ENCODE measurements at places on chromosomes 16 and 17.

DNA sequence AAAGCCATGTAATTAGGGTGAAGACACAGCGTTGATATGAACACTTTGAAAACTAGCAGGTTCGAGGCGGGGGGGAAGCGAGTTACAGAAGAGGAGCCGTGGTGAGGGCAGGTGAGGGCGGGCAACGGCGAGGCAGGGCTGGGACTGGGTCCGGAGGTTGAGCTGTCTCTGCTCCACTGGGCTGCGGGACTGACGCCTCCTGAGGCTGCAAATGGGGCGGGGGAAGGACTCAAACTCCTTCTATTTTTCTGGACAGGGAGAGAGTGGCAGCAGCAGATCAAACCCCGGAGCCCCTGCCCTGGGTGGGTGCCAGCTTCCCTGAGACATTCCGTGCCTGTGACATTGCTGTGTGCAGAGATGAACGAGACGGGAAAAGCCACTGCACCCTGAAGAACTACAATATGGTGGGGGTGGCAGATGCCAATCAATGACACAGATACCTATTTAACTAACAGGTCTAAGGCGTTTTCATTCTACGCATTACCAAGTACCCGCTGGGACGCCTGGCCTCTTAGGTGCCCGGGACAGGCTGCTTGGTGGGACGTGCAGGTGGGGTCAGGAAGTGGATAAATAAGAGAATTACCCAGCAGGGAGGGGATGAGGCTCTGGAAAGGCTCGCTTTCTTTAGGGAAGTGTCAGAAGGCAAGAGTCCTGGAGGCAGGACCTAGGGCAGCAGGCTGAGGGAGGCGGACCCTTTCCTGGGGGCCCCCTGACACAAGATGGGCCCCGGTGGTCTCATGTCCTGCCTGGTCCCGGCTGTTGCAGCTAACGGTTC, 30.4 kb downstream of the RPH3AL start:
- no peak for DNase-seq

DNA sequence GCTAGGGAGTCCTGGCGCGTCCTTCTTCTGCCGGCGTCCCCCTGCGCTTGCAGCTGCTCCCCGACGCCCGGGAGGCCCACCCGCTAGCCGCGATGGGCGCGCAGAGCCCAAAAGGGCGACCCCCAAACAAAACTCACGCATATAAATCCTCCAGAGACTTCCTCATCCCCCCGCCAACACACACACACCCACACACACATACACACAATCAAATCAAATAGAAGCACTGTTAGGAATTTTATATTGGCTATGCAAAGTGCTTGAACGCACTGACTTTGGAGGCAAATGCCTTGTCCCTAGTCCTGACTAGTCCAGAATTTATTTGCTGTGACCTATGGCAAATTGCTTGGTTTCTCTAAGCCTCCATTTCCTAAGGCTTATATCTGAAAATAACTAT, 23.8 kb upstream of the CRYM start:
- no peak for DNase-seq

DNA sequence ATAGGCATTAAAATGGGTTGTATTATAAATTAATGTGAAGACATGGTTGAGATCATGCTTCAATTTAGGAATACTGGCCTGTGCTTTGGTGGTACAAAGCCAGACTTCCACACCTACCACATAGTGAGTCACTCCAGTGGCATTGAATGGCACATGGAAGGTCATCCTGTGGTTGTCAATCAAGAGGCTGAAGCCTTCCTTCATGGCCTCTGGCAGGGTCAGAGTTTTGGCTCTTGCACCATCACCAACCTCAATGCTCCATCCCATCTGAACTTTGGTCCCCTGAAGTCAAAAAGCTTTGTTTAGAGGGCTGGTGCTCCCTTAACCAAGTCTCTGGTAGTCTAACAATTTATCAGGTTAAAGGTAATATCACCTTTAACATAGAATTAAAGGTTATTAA, 6.1 kb downstream of the ZP2 start:
- no peak for DNase-seq

DNA sequence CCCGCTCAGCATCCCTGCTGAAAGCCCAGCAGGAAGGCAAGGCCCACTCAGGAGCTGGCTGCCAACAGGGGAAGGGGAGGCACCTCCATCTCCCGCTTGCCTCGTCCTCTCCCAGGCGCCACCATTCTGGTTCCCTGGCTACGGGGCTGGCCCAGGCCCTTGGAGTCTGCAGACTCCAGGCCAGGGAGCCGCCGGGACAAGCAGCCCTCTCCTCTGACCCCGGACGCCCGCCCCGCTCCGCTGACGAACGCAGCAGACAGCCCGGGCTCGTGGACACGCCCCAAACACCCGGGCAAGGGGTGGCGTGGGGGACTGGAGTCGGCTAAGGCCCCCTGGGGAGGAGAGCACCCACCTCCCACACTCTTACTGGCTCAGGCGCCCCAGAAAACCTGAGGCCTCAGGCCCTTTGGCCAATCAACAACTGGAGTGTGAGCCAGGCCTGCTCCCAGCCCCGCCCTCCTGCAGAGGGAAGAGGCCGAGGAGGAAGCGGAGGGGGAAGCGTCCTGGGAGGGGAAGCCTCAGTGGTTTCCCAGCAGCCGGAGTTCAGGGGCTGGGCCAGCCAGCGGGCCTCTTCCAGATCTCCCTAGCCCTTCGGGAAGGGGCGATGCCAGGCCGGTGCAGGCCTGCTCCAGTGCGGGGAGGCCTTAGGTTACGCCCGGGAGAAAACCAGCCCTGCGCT, 4.2 kb downstream of the MNT start:
- peak; percentile 52 for DNase-seq

GRCh38 chr17:17467720-17468119, 9.1 kb upstream of the MED9 start:
- DNase-seq, result no peak

GRCh38 chr16:79404571-79404970, 196.0 kb downstream of the MAF start:
- DNase-seq, result no peak

- no peak for DNase-seq
Observed at GRCh38 chr16:68936736-68937631, 93.7 kb downstream of the TANGO6 start.

GRCh38 chr17:33802349-33803198, 452.5 kb upstream of the CCL2 start:
- no peak for DNase-seq

- DNase-seq, result peak; percentile 76
Observed at GRCh38 chr16:15990902-15991301, 41.5 kb downstream of the ABCC1 start.

DNA sequence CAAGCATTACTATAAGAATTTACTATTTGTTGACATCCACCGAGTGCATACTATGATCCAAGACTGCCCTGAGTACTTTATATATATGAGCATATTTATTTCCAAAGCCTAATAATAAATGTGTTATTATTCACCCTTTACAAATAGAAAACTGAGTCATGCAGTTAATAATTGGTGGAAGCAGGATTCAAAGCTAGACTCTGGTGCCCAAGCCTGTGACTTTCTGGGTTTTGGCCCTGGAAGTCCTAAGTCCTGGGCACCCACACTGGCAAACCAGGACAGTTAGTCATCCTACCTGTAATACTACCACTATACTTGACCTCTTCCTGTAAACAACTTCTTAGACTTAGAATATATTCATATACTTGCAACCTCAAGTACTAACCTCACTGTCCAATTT, 257.4 kb upstream of the IRX5 start:
- no peak for DNase-seq

DNA sequence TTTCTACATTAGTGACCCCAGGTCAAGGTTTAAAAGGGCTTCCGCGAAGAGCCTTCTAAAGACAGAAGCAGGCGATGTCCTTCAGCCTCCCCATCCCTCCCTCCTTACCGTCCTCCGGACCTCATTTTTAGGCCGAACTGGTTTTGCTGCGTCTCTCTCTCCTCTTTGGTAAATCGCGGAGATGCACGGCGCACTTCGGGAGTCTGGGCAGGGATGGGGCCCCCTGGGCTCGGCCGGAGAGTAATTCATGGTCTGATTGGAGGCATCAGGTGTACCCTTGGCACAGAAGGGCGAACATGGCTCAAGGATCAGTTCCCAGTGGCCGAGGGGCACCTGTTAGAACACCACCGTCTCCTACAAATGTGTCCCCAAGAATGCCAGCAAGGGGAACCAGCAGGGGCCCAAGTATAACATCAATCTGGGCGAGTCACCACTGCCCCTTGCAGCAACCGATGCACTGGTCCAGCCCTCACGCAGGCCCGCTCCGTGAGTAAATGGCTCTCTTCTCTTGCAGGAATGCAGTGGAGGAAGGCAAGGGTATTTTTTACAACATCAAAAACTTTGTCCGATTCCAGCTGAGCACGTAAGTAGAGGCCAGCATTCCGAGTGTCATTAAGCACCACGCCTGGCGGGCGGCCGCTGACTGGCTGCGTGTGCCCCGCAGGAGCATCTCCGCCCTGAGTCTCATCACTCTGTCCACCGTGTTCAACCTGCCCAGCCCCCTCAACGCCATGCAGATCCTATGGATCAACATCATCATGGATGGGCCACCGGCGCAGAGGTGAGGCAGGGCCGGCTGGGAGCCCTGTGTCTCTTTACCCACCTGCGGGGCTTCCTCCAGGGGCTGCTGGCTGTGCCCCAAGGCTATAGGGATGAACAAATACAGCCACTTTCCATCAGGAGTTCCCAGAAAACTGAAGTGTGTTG, 45.6 kb downstream of the MEAK7 start:
- no peak for DNase-seq

GRCh38 chr16:23673971-23674614, 4.6 kb upstream of the PLK1 start:
- DNase-seq, result no peak

DNA sequence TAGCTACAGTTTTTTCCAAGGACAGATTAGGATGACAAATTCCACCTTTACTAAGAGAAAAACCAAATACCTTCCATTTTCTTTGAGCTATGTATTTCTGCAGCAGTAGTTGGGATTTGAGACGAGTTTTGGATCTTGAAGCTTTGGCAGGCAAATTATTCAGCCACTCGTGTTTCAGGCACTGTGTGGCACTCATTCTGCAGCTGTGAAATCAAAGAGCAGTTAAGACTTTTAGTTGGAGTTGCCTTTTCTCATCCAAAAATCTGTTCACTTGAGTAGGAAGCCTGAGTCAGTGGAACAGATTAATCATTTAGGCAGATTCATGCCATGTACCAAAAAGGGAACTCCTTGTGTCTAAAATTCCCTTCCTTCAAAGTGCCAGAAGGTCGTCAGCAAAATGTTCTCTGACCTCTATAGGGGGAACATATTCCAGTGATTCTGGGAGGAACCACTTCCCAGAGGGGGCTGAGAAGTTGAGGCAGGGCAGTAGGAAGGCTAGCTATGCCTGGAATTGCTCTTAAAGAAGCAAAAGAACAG, 20.1 kb downstream of the ORC6 start:
- no peak for DNase-seq

DNA sequence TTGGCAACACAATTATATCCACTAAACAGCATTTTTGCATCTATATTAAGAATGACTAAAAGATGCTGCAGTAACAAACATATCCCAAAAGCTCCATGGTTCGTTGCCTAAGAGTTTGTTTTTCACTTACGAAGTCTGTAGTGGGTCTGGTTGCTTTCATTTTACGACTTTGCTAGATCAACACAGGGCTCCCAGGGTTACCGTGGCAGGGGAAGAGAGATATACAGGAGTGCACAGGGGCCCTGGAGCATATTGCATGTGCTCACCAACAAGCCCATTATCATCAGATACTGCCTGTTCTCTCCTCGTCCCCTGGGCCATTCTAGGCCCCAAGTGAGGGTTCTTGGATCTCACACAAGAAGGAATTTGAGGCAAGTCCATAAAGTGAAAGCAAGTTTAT, 3.1 kb upstream of the MMP2 start:
- DNase-seq, result no peak

DNA sequence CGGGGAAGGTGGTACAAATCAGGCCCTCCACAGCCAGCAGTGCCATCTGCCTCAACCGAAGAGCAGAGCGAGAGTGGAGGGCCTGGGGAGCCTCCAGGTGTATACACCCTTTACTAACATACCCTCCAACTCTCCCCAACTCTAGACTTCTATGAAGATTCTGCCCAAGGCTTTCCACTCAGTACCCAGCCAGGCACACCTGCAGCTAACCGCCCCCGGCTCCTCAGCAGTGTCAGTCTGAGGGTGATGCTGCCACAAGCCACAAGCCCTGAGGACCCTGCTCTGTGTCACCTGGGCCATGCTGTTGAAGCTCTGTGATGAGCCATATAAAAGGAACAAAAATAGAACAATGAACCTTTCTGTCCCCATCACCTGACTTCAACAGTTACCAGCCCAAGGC, 3.8 kb downstream of the CENPV start:
- DNase-seq, result no peak

DNA sequence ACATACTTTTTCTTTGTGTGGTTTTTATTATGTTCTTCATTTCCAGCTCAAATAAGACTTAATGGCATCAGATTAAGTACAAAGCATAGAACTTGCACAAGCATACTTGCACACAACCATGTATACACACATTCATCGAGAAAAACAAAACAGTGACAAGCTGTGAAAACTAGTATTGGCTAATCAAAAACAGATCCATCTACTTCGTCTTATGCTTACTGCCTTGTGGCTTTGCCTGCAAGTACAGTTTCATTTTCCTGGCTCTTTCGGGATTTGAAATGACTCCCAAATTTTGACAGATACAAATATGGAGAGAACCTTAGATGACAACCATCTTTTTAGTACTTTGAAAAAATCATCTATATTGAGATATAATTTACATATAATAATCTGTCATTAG, 338.3 kb downstream of the BCAS3 start:
- no peak for DNase-seq

- peak; percentile 92 for DNase-seq
Observed at GRCh38 chr16:29678691-29679267, at the start of gene QPRT. TSS of gene QPRT (plus strand) at chr16:29679180. CDS start at chr16:29679198, 18 bp downstream.

GRCh38 chr16:88957887-88958577, 19.0 kb downstream of the CBFA2T3 start:
- DNase-seq, result no peak

GRCh38 chr17:62807812-62808575, at the start of gene MARCHF10:
TSS of gene MARCHF10 (minus strand) at chr17:62808314. CDS start at chr17:62801735, 6,579 bp downstream.
- peak; percentile 86 for DNase-seq

DNA sequence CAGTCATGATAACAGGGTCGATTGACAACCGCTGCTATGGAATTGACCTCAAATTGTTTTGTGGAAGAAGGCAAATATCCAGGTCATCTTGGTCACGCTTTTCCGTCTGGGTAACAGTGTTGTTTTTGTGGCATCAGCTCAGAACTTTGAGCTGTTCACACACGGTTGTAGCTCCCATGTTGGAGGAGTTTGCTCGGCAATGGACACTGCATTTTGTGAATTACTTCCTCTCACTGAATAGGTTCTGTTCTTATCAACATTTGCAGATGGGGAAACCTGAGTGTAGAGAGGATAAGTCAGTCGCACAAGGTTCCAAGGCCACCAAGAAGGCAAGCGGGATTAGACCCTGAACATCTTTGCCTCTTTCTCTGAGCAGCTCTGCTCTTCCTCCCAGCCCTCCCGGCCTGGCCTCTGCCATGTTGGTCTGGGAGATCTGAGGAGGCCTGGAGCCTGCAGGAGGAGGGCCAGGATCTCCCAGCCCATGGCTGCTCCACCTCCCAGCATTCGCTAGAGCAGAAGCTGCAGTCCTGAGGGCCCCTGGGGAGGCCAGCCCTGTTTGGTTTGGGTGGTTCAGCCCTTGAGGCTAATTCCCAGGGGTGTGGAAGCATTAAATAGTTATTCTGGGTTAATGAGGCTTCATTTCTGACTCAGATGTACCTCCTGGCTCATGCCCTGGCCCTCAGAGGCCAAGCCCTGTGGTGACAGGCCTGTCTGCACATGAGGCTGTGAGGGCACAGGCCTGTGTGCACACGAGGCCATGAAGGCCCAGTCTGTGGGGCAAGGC, 154.1 kb upstream of the PLCG2 start:
- peak; percentile 74 for DNase-seq

- DNase-seq, result peak; percentile 37
Observed at GRCh38 chr16:27314161-27314723, 468 bp downstream of the IL4R start.

All from K562 (cell line).